ENCODE measurements at places on chromosomes 3 and 15. TPM values are rescaled to one million over a fixed set of nuclear protein-coding genes. Genes with fewer than 3 reads are reported as not detected.

The ARNT2 gene
- total RNA-seq = 8.1 TPM

The IL16 gene
- total RNA-seq = 19.9 TPM

The WNT7A gene
- total RNA-seq = not detected

The NPRL2 gene
- total RNA-seq = 17.2 TPM

- H3K4me1 ChIP-seq = peaks cover 13% of the 10 kb centered on the region
- peaks cover 4% of the 10 kb centered on the region for H3K27me3 ChIP-seq
- H3K4me3 ChIP-seq = peak within 1 kb of the TSS; percentile 47
- H3K36me3 ChIP-seq = no peaks in the 10 kb centered on the region
- no peak for DNase-seq
Observed at GRCh38 chr15:48177766-48178647, at the start of gene MYEF2. Gene MYEF2, minus strand, starts transcription at chr15:48178295. Its CDS starts 58 bp downstream, at chr15:48178237.

DNA sequence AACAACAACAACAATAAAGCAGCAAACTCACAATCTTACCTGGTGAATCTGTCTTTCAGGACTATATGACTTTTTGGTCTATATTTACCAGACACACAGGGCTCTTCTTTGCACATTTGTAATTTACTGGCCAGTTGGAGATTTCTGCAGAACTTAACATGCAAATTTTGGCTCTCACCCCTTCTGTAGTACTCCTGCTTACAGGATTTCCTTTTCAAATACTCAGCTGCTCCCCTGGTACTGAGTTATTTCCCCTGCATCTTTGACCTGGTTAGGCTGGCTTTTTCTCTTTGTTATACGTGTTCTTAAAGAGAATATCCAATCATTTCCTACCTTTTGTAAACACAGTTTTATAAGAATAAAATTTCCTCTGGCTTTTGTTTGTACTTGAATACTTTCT lies 228.0 kb downstream of the MBNL1 start:
- H3K4me3 ChIP-seq = no peak overlapping the region
- H3K36me3 ChIP-seq = no peaks in the 10 kb centered on the region
- no peak for DNase-seq
- peak overlapping the region; percentile 70 for H3K27ac ChIP-seq

- H3K4me3 ChIP-seq = no peak overlapping the region
- no peaks in the 10 kb centered on the region for H3K36me3 ChIP-seq
- no peak for DNase-seq
- H3K27me3 ChIP-seq = no peaks in the 10 kb centered on the region
Observed at GRCh38 chr3:196611761-196612483, 27.6 kb upstream of the NRROS start.

GRCh38 chr3:142118911-142119310 lies 30.4 kb downstream of the TFDP2 start:
- H3K27ac ChIP-seq = no peak overlapping the region
- DNase-seq = no peak
- no peak overlapping the region for H3K4me3 ChIP-seq
- peaks cover 10% of the 10 kb centered on the region for H3K4me1 ChIP-seq
- H3K27me3 ChIP-seq = no peaks in the 10 kb centered on the region

- no peak for DNase-seq
- H3K27me3 ChIP-seq = no peaks in the 10 kb centered on the region
- H3K27ac ChIP-seq = no peak overlapping the region
- H3K4me3 ChIP-seq = no peak overlapping the region
- no peaks in the 10 kb centered on the region for H3K36me3 ChIP-seq
- no peaks in the 10 kb centered on the region for H3K4me1 ChIP-seq
Observed at GRCh38 chr3:74842141-74842540, 227.7 kb upstream of the CNTN3 start.

DNA sequence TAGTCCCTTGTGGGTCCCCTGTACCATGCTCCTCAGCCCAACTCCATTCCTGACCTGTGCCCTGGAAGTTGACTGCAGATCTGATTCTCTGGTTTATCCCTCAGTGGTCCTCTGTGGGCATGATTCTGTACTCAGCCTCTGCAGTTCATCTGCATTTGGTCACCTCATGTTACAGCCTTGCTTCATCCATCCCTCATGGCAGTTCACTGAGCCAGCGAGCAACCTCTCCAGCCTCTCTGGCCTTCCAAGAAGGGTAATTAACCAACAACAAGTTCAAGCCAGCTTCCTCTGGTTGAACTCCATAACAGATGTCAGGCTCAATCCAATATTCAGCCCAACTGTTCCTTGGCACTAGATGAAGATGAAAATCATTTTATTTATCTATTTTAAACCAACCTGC lies 509.5 kb downstream of the NTRK3 start:
- H3K4me1 ChIP-seq = peaks cover 5% of the 10 kb centered on the region
- DNase-seq = no peak
- H3K4me3 ChIP-seq = no peak overlapping the region
